ENCODE measurements at places on chromosomes 5 and 9.

DNA sequence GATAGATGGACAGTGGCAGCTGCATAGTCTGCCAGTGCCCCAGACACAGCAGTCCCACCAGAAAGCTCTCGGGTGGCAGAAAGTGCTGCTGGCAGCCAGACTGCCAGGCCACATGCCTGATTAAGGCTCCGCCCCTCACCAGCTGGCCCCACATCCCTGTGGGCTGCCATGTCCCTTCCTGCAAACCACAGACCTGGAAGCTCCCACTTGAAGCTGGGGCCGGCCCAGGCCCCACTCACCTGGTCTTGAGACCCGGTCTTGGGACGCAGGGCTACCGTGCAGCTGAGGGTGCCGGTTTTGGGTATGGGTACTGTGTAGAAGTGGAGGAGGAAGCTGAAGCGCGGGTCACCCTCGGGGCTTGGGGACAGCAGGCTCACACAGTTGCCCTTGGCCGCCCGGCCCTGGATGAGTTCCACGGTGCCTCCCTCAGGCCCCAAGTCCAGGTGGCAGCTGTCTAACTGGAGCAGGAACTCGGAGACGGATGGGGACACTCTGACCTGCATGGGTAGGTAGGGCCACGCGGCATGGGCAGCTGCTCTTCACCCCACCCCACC lies 15.3 kb downstream of the FPGS start:
- no peak for DNase-seq

- no peak for DNase-seq
Measured at GRCh38 chr5:1771149-1772065, 28.2 kb downstream of the MRPL36 start.

DNA sequence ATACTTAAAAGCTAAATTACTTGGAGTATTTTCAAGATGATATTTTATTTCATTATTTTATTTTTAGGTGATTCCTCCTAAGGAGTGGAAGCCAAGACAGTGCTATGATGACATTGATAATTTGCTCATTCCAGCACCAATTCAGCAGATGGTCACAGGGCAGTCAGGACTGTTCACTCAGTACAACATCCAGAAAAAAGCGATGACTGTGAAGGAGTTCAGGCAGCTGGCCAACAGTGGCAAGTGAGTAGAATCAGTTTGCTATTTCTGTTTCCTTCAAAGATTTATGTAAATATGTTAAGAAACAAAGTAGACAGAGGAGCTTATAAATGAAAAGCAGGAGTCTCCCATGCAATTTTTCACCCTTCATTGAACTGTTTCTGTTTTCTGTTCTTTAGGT lies 47.8 kb downstream of the KDM4C start:
- no peak for DNase-seq

- DNase-seq = no peak
Measured at GRCh38 chr9:84592918-84593317, 76.6 kb upstream of the NTRK2 start.

Data from activated CD4-positive, alpha-beta T cell treated with anti-CD3 and anti-CD28 coated beads, Interleukin-2, Interleukin-6, amounts not matched to agents 100 ng/mL and 50 ng/mL, durations not matched to agents 16 hours and 8 hours (primary cell).